Right ventricle myocardium superior (tissue), 1 donor: ENCODE measurements at places on chromosomes 5 and 9. TPM values are rescaled to one million over a fixed set of nuclear protein-coding genes. Genes with fewer than 3 reads are reported as not detected.

DNA sequence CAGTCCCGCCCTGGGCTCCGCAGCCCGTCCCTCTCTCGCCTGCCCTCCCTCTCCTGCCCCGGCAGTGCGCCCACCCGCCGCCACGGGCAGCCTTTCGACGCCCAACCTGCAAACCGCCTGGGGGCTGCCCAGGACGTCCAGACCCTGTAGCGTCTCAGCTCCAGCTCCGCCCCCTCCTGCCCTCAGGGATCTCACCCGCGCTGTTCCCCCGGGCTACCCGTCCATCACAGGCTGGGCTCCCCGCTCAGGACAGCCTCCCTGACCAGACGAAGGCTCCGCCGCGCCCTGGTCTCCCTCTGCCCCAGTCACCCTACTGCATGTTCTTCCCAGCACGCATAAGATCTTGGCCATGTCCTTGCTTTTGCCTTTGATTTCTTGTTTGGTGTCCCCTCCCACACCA is 1.4 kb downstream of the RASGEF1C start:
- no peak for DNase-seq

- no peak for DNase-seq
Observed at GRCh38 chr5:72246954-72247442, 73.0 kb downstream of the MRPS27 start.

GRCh38 chr5:39661026-39661779 is 236.4 kb upstream of the DAB2 start:
- no peak for DNase-seq

DNA sequence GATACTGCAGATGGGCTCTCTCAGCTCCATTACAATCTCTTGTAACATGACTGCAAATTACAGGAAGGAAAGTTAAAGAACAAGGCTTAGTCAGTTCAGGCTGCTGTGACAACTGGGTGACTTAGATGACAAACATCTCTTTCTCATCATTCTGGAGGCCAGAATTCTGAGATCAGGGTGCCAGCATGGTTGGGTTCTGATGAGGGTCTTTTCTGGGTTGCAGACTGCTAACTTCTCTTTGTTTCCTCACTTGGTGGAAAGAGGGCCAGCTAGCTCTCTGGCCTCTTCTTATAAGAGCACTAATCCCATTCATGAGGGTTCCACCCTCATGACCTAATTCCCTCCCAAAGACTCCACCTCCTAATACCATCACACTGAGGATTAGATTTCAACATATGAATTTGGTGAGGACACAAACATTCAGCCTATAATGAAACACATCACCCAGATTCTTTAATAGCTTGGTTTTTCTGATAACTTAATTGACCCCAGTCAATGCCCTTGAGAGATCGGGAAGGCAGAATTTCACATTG is 73.6 kb upstream of the MAMDC2 start:
- no peak for DNase-seq

- DNase-seq: peak; percentile 46
Observed at GRCh38 chr5:177496070-177496726, 1.2 kb downstream of the PDLIM7 start.

DNA sequence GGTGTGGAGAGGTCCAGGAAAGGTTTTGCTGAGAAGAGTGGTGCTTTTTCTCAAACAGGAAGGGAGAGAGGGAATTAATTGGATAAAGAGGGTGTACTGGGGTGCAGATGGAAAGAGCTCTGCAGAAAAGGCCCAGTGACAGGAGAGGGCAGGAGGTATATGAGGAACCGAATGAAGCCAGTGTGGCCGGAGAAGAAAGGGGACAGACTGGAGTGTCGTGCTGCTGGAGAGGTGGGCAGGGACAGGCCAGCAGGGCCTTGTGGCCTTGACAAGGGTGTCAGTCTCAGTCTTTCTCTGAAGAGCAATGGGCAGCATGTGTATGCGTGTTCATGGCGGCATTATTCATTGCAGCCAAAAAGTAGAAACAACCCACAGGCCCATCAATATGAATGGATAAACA is 48.1 kb downstream of the ARHGEF37 start:
- DNase-seq: no peak

DNA sequence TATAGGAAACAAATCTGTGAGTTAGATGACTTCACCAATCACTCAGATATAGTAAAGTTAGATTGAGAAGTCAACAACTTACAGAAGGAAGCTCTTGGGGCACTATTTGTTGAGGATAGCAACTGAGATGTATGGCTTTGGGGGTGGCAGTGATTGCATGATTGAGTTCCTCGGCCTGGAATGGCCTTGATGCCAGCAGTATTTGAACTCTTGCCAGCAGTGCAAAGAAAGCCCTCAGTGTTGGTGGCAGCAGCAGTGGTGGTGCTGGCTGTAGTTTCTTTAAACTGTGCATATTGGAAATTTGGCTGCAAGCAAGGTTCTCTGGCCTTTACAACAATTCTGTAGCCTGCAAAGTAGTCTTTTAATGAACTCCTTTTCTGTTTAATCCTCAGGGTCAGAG is 41.4 kb upstream of the PJA2 start:
- DNase-seq: no peak

GRCh38 chr5:10987925-10988504 is 227.0 kb upstream of the DAP start:
- DNase-seq: peak; percentile 82

DNA sequence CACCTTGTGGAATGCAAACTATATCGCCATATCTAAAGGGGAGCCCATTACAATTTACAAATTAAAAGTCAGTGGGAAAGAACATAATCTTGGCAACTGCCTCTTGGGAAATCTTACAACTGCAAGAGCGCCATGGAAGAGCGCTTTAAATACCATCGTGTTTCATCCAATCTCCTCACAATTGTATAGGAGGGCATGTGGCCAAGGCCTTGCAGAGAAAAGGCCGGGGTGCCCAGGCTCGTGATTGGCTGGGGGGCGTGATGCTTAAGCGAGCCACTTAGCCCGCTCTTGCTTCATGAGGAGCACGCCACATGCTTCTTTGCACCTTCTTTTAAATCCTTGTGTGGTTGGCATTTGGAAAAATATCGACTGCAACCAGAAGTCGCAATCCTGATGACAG is 69.8 kb upstream of the NFIB start:
- no peak for DNase-seq

DNA sequence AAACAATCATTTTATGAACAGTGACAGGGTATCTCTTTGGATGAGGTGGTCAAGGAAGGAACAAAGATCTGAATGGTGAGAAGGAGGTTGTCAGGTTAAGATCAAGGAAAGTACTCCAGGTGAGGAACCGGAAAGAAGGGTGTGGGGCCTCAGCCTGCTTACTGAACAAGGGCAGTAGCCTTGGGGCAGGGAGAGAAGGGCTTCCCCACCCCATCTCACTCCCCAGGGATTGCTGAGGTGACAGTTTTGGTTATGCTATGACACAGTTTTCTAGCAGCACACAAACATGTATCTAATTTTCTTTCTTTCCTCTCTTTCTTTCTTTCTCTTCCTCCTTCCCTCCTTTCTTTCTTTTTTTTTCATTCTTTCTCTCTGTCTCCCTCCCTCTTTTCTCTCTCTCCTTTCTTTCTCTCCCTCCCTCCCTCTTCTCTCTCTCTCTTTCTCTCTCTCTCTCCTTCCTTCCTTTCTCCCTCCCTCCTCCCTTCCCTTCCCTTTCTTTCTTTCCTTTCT is 4.1 kb upstream of the HDHD3 start:
- no peak for DNase-seq

Gene FOXD4
- not detected for total RNA-seq

Gene STPG3
- 1.3 TPM for total RNA-seq

Gene NR2F1-AS1
- total RNA-seq: 0.22 TPM

Gene PRR16
- total RNA-seq: 14.2 TPM

Gene ADRB2
- total RNA-seq: 5.6 TPM
